Kidney capillary endothelial cell (primary cell): ENCODE measurements at places on chromosomes 13 and 19.
A peak's percentile ranks its signal among the peaks of the same experiment; 100 is the strongest.

GRCh38 chr19:55526216-55527196 is 10.4 kb downstream of the SBK2 start:
- no peak for DNase-seq

GRCh38 chr13:38421590-38422560 is 72.2 kb downstream of the UFM1 start:
- no peak for DNase-seq

DNA sequence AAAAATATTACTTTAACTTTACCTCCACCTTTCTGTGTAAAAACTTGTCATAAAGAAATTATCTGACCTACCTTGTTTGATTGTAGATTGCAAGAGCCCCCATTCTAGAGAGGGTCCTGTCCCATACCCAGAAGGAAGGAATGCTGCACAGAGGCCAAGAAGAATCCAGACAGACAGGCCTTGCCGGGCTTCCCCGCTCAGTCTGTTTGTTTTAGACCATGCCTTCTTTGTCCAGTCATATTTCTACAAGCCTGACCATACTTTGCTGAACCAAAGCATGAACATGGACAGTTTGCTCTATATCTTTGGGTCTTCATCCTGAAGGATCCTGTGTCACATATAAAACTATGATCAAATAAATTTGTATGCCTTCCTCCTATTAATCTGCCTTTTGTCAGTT is 95.8 kb upstream of the MYCBP2 start:
- DNase-seq, result no peak

- DNase-seq, result no peak
Measured at GRCh38 chr19:9741476-9742171, 26.9 kb downstream of the ZNF846 start.

- no peak for DNase-seq
Measured at GRCh38 chr13:43005460-43006236, 13.6 kb upstream of the EPSTI1 start.

DNA sequence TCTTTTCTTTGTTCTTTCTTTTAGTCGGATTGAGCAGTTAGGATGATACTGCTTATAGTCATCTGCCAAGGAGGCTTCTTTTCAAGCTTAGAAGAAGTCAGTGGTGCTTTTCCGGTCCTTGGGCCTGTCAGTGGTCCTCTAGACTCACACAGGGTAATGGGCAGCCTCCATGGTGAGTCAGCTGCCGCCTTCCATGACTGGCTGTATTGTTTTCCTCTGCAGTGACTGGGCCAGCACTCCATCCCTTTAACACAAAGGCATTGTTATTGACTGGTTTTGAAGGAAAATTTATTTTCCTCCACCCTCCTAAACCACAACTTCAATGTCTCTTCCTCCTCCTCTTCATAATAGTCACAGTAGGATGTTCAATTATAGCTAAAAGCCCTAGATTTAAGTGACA is 47.1 kb upstream of the CNMD start:
- no peak for DNase-seq

DNA sequence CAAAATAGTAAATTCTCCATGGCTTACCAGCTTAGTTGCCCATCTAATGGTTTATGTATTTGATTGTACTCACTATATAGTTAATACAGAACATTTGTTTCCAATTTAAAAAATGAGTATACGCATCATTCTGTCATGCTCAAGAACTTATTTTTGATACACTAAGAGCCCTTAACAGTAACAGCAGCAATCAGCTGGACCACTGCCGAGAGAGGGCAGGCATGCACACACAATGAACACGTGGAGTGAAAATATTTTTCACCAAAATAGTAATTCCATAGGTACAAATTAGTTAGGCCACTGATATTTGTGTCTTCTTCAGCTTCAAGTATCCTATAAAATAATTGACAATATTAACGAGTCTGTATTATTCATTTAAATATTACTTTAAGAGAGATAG is 109.9 kb downstream of the KLF12 start:
- DNase-seq, result no peak

GRCh38 chr13:100235311-100235901 is 146.5 kb downstream of the PCCA start:
- DNase-seq, result peak; percentile 76

DNA sequence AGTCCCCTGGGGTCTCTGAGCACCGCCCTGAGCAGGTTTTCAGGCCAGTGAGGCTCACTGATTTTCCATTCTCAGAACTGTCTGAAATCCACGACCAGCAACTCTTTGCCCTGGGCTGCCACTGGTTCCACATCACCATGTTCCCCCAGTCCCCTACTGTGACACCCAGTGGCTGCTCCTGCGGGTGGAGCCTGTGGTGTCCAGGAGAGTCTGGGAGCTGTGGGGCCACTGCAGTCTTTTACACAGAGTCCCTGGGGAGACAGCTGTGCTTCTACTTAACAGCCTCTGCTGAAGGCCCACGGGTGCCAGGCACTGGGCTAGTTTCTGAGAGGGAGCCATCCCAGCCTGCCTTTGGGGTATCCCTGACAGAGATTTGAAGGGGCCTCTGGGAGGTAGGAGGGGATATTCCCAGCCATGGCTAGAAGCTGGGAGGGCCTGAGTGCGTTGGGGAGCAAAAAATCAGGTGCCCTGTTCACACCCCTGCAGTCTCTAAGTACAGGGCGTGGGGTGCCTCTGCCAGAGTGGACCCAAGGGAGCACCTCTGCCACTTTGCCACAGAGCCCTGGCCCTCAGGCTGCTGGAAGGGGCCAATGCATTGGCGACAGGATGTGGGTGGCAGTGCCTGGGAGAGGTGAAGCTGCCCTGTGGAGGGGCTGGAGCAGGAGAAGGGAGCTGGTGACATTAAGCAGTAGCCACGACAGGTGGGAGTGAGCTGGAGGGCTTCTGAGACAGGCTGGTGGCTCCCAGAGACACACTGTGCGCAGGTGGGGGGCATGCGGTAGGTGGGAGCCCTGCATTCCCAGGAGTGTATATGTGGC is 200.2 kb upstream of the ZNF536 start:
- DNase-seq, result no peak

GRCh38 chr13:48739386-48739964 is 85.7 kb downstream of the CYSLTR2 start:
- DNase-seq, result no peak

DNA sequence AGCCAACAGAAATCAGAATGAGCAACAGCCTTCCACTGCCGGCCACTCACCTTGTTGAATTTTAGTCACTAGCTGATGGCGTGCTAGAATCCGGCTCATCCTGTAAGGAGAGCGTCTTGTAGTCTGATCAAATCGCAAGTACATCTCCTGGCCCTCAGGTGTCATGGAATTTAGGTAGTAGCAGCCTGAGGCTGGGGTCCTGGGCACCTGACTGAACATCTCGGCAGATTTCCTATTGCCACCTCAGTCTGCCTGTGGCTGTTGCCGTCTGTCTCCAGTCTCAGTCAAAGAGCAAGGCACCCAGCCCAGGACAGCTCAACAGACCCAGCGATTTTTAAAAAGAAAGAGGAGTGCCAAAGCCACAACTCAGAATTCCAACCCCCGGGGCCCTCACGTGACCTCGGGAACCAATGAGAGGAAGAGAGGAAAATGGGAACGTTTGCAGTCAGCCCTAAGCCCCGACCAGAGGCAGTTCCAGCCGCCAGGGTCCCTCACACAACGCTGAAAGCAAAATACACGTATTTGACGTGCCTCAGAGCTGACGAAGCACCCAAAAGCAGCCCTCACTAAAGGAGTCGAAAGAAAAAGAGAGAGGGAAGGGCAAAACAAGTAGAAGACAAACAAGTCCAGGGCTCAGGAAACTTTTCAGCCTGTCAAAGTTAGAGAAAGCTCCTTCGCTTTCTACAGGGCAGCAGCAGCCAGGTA is at the start of gene STARD13:
TSS of gene STARD13 (minus strand) at position 336 of the 705 bp plus-strand sequence. CDS start at position 219, 117 bp downstream.
- peak; percentile 88 for DNase-seq

- DNase-seq, result no peak
Measured at GRCh38 chr13:63107179-63107943, 1691.7 kb upstream of the PCDH20 start.

DNA sequence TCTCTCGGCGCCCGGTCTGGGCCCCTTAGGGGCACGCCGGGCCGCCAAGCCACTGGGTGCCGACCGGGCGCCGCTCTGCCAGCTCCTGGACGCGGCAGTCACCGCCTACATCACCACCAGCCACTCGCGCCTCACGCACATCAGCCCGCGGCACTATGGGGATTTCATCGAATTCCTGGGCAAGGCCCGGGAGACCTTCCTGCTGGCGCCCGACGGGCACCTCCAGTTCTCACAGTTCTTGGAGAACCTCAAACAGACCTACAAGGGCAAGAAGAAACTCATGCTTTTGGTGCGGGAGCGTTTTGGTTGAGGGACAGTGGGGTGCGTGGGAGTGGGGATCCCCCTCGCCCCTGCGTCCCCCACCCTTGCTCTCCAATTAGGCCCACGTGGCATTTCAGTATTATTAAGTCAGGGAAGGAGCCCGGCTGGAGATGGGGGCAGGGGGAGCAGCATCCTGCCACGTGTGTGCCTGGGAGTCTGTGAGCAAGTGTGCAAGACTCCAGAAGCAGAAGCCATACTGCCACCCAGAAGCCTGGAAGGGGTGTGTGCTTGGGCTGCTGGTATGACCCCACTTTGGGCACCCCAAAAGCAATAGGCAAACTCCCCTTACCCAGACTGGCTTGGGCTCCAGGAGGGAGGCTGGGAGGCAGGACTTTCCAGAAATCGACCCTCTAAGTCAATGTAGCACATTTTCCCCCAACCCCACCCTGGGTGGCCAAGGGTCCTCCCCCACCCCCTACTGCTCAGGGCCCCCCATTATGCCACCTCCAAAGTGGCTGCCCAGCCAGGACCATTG is 35.7 kb downstream of the ZSWIM4 start:
- DNase-seq, result no peak

DNA sequence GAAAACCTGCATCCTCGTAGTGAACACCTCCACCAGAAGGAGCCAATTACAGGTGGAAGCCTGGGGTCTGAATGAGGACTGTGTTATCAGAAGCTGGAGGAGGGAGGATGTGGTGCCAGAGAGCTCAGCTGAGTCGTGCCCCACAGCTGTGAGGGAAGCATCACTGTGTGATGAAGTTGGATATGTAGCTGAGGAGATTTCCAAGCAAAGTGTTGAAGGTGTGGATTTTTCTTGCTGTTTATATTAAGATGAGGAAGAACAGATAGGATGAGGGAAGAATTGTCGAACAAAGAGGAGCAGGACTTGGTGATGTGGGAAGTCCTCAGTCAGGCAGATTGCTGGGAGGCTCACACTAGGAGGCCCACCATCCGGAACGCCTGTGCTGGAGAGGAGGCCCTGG is 4.4 kb downstream of the RAB20 start:
- no peak for DNase-seq

- no peak for DNase-seq
Measured at GRCh38 chr19:54586397-54586796, 7.0 kb upstream of the LILRA1 start.

- DNase-seq, result no peak
Measured at GRCh38 chr13:112742583-112742982, 52.7 kb downstream of the ATP11A start.

- no peak for DNase-seq
Measured at GRCh38 chr19:3692141-3693024, 7.9 kb downstream of the PIP5K1C start.

DNA sequence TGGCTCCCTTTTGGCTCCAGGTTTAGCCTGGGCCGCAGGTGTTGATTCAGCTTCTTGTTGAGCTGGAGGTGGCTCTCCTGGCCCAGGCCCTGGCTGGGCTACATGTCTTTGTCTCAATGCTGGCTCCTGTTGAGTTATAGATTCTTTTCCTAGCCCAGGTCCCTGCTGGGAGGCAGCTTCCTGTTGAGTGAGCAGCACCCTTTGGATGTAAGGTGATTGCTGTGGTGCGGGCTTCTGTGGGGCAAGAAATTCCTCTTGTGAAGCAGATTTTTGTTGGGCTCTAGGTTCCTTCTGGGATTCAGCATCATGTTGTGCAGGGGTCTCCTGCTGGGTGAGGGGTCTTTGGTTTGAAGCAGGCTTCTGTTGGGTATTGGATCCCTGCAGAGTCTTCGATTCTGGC is 545 bp downstream of the LIPE start:
- DNase-seq, result no peak

GRCh38 chr13:20685092-20685491 is 18.4 kb upstream of the IL17D start:
- DNase-seq, result no peak

DNA sequence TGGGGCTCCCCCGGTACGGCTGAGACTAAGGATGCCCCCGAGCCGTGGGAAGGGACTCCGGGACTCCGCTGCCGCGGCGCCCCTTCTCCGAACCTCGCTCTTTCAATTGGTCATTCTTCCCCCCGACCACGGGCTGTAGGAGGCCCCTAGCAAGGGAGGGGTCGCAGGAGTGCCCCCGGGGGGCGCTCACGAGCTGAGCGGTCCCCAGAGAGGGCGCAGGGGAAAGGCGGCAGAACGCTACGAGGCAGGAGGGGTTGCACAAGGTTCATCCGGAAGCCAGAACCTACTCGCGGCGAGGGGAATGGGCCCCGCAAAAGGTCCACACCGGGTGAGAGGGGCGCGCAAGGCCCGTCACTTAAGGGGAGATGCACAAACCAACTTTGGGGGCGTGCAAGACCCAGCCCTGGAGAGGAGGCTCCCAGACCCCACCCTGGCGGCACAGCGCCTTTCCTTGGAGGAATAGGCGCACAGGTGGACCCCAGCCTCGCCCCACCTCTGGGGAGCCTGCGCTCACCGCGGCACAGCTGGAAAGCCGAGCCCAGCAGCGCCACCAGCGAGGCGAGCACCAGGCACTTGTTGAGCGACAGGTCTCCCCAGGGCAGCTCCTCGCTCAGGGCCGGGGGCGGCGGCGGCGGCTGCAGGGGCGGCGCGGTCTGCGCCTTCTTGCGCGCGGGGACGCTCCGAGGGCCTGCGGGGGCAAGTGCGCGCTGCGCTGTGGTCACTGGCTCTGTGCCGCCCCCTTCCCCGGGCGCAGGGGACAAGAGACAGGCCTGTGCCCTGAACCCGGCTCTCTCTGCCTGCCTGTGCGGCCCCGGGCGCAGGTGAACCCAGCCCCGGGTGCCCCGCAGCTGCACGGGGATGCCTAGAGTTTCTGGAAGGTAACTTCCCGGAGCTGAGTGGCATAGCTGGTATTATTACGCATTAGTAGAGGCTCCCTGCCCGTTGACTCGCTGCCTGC is 2.8 kb downstream of the JSRP1 start:
- no peak for DNase-seq
